ENCODE measurements at places on chromosomes 1 and 21.

DNA sequence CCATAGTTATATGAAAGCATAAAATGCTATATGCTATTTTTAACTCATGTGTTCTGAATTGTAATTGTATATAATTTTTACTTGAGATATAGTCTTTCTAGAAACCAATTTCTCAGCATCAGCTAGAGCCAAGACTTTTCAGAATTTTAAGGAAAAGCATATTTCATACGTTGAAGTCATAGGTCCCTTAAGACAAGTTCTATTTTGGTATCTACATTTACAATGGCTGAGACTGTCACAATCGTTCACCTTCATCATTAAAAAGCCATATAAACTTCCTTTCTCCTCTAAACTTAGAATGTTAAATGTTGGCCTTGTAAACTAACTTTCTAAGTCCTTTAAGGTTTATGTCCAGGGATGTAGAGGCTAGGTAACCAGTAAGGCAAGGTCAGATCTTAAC is 104.1 kb downstream of the LRRC40 start:
- no peak for DNase-seq

DNA sequence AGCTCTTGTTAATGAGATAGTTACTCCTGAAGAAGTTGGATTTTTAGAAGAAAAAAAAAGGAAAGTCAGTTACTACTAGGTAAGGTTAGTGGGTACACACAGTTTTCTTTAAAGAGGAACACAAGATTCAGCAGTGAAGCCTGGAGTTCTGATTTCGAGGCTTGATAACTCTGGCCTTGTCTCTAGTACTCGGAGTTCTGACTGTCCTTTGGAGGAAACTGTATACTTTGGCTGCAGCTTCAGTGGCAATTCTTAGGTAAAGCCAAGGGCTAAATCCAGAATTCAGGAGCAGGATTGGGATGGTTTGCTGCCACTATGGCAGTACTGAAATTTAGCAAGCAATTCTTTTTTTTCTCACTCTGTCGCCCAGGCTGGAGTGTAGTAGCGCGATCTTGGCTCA is 9.2 kb downstream of the ACADM start:
- DNase-seq = no peak

DNA sequence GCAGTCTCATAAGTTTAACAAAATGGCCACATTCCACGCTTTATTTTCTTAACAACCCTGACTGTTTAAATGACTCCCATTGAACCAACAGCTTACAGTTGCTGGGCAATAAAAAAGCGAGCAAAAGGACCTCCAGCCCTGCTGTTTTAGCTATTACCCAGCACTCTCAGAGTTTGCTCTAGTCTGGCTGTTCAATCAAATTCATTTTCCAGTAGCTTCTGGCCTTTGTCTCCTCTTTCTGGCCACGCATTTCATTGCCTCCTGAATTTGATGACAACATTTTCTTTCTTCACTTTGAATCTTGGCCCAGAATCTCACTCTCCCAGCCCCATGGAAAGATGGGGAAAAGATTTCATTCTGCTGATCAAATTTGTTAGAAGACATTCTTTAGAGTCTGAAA is 44.1 kb upstream of the DOCK7 start:
- no peak for DNase-seq

- no peak for DNase-seq
These were observed 280.1 kb upstream of the ST6GALNAC5 start for GRCh38 chr1:76587212-76587611.

DNA sequence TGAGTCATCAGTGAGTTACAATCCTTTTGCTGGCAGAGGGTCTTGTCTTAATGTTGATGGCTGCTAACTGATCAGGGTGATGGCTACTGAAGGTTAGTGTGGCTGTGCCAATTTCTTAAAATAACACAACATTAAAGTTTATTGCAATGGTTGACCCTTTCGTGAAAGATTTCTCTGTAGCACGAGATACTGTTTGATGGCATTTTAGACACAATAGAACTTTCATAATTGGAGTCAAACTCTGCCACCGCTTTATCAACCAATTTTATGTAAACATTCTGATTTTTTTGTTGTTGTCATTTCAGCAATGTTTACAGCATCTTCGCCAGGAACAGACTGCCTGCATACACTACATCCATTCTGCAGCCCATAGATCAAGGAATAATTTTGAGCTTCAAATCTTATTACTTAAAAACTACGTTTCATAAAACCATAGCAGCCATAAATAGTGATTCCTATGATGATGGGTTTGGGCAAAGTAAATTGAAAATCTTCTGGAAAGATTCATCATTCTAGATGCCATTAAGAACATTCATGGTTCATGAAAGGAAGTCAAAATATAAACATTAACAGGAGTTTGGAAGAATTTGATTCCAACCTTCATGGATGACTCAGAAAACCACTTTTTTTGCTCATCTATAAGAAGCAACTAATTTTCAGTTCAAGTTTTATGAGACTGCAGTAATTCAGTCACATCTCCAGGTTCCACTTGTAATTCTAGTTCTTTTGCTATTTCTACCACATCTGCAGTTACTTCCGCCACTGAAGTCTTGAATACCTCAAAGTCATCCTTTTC is 85.9 kb downstream of the TYW3 start:
- no peak for DNase-seq

- no peak for DNase-seq
These were observed 71.9 kb downstream of the ADARB1 start for GRCh38 chr21:45146306-45146705.

- DNase-seq = no peak
These were observed 2.4 kb downstream of the RCAN1 start for GRCh38 chr21:34612557-34612956.

- DNase-seq = no peak
These were observed 61.4 kb downstream of the MAGI3 start for GRCh38 chr1:113451710-113452109.

- no peak for DNase-seq
These were observed 82.8 kb upstream of the CD34 start for GRCh38 chr1:207993477-207994445.

- DNase-seq = no peak
These were observed 127.4 kb upstream of the DEPDC1 start for GRCh38 chr1:68624233-68624632.
